Fibroblast of lung (primary cell): ENCODE measurements at places on chromosomes 13 and 19. TPM values are rescaled to one million over a fixed set of nuclear protein-coding genes. Genes with fewer than 3 reads are reported as not detected.

ALKBH6 gene
- total RNA-seq, result 12.8 and 20.1 TPM in 2 replicates

PABPC3 gene
- 0.17 and 0.26 TPM in 2 replicates for total RNA-seq

DNA sequence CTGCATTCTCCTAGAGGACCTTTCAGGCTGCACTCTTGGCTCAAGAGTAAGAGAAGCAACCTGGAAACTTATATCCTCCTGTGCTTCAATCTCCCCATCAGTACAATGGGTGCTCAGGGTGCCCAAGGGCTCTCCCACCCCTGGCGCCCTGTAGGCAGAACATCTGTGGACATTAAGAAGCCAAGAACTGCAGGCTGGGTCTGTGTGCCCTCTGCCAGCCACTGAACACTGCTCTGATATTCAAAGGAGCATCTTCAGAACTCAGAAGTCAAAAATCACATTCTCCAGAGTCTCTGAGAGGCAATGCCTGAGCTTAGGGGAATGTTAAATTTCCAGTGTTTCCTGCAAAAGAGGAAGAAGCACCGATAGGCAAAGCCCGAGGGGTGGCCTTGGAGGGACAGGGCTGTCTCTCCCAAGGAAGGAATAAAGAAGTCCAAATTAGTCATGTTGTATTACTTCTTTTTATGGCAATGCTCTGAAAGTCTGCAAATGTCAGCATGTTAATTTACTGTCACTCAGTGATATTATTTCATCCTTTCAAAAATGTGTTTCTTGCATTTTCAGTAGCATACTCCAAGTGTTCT, 88.1 kb downstream of the TSHZ3 start:
- no peak for DNase-seq

GRCh38 chr19:391207-391557, 17.8 kb downstream of the C2CD4C start:
- DNase-seq, result no peak

DNA sequence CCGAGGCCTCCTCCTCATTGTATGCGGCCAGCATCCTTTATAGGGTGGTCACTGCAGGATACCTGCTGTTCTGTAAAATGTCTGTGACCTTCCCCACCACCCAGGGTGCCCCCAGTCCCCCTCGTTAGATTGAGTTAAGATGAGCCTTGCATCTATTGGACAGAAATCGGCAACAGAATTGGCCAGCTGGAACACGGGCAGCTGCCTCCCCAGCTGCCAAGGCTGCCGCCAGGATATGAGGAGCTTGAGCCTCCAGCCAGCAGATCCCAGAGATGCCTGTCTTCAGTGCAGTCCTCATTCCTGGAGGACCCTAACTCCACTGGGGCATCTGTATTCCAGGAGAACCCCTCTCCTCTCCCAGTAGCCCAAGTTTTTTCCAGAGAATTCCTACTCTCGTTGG, 463.0 kb downstream of the TSHZ3 start:
- DNase-seq, result no peak

DNA sequence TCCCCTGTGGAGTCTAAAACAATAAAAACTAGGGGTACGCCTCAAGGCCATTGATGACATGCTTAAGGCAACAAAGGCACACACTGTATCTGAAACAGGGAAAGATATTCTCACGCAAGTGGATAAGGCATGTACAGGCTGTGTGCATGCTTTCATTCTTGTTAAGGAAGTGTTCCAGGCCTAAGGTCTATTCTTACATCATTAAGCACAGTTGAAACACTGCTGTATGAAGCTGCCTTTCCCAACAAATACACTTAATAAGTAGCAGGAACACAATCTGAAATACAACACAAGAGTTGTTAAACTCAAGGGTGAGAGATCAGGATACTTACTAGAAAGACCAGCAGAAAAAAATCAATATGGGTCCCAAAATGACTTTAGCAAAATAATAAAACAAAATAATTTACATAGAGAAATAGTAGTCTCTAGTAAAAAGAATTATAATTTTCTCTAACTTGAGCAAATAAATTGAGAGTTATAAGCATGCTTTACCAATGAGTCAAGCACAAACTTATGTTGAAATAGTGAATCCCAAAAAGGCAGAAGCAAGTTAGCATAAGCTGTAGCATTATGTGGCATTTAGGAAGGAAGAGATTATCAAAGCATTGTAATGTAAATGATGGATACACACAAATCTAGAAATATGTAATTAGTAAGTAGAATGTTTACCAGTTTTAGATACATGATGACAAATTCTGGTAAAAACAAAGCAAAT, 796.9 kb downstream of the SLITRK1 start:
- peak; percentile 66 for DNase-seq

GRCh38 chr13:24267801-24268200, 41.6 kb upstream of the C1QTNF9 start:
- DNase-seq, result no peak

- DNase-seq, result peak; percentile 53
Observed at GRCh38 chr13:112814905-112815585, 125.2 kb downstream of the ATP11A start.
